Spinal cord (tissue), 10 donors: ENCODE measurements at places on chromosomes 5 and 9. TPM values are rescaled to one million over a fixed set of nuclear protein-coding genes. Genes with fewer than 3 reads are reported as not detected.

The LCN1 gene
- total RNA-seq, result not detected

The TXNDC8 gene
- total RNA-seq, result not detected

The CLINT1 gene
- 46.2 TPM for total RNA-seq

The ACOT12 gene
- total RNA-seq, result 2.3 TPM

The PCSK5 gene
- total RNA-seq, result 15.6 TPM

The SLCO4C1 gene
- 1.7 TPM for total RNA-seq

The HTR1A gene
- 3.2 TPM for total RNA-seq

The FAT2 gene
- total RNA-seq, result 3.2 TPM

The ABCA2 gene
- 52.0 TPM for total RNA-seq

The PCDHGA4 gene
- 8.2 TPM for total RNA-seq
